ENCODE measurements at places on chromosomes 6 and 20.

GRCh38 chr6:151661928-151662327 lies 145.6 kb upstream of the ESR1 start:
- DNase-seq, result no peak

DNA sequence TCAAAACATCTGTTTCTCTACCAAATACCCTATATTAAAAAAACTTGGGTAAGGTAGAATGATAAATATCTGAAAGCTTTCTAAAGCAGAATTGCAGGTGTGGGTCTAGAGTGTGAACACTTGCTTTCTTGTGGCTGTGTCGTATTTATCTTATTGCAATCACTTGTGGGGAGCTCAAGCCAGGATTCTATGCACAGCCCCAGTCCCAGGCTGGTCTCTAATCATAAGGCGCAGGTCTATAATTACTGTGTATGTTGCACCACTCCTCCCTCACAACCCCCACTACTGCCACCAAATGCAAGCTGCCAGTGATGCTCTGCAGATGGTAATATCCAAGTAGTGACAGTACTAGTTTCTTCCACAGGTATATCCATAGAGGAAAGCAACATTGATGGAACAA lies 2.2 kb upstream of the E2F3 start:
- DNase-seq, result no peak

DNA sequence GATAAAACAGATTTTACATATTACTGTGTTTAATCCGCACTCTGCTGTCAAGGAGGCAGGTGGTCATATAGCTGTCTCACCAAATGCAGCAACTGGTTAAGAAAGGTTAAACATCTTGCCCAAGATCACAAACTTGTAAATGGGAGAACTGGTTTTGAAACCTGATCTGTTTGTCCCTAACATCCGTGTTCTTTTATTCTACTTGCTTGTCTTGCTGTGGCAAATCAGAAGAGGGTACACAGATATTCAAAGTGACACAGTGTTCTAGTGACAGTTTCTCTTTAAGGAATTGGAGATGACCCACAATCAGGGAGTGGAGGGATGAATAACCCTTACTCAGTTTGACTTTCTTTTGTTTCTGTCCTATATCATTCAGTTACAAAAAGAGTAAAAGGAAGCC lies 83.0 kb upstream of the SGK1 start:
- no peak for DNase-seq

DNA sequence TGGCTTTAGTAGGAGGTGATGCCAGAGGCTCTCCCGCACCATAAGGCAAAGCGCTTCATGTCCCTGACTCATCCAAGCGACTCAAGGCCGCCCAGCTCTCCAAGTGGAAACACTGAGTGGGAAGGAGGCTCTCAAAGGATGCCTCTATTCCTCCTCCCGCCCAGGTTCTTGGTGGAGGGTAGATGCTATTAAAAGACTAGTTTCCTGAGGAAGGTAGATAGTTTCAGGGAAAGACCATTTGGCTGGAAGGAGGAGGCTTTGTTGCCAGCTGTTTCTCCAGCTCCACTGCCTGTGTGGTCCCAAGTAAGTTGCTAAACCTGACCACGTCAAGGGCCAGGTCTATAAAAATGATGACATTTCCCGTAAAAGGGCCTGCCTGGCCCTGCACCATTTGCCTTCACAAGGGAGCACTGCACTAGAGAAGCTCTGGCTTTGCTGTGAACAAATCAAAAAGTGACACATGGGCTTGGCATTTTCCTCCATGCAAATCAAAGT lies 48.2 kb downstream of the GMDS start:
- no peak for DNase-seq

DNA sequence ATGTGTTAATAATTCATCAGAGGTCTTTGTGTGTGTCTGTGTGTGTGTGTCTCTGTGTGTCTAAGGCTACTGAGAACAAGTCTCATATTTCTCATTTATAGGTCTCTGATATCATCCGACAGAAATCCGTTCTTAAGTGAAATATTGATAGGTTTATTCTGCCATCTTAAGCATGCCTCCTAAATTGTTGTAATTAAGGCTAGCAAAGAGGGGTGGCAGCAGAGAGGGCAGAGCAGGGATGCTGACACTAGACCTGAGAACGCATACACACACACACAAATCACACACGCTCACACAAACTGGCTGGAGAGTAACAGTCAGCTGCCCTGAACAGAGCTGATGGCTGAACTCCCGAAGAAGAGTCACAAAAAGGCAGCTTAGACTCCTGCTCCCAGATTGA lies 84.9 kb upstream of the LRFN2 start:
- DNase-seq, result no peak

DNA sequence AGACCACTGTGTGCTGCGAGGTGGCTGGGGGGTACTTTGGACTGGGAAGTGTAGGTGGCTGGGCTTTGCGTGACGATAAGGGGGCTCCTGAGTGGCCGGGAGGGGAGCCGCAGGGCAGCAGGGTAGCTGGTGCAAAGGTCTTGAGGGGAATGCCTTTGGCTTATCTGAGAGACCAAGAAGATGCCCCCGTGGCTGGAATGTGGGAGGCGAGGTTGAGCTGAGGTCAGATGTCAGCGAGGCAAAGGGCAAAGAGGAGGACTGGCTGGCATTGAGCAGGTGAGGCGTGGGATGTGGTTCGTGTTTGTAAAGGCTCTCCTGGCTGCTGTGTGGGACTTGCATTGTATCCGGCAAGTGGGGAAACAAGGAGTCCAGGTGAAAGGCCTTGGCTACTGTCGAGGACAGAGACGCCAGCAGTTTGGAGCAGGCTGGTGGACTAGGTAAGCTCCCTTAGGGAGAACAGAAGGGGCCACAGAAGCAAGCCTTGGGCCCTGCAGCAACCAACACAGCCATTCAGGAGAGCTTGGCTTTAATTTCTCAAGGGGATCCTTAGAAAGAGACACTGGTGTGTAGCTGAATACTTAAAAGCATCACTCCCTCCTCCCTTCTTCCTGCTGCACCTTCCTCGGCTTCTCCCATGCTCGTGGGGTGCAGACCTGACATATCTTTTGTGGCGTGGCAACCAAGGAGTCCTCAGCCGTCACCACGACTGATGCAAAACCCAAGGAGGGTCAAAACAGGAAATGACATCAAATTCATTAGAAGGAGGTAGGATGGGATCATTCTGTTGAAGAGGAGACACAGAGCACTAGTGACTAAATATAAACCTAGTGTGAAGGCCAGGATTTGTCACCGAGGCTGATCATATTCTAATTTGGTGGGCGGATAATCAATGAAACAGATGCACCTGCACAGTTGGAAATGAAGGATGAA lies 53.5 kb upstream of the ERVFRD-1 start:
- DNase-seq, result no peak

DNA sequence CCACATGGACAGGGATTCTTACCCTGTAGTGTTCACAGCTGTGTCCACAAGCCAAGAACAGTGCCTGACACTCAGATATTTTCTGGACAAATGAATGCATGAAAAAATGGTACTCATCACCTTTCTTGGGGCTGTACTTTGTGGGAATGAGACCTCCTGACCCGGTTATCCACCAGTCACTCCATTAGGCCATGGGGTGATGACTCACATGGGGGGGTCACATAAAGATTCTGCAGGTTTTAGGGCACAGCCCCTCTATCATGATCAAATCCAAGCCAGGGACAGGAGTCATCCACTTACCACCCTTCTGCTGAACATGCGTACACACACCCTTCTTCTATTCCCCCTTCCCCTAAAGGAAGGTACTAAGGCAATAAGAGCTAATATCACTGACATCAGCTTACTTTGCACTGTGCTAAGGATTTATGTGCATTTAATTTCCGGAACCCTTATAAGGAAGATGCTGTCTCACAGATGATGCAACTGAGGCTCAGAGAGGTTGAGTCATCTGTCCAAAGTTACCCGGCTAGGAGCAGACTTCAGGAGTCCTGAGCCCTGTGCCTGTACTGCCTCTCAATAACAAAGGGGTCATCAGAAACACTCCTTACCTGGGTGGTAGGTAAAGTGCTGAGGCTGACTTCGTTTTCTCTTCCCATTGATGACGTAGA lies 107.8 kb downstream of the NFATC2 start:
- no peak for DNase-seq

- DNase-seq, result no peak
Measured at GRCh38 chr6:99066044-99066443, 118.3 kb upstream of the FBXL4 start.

DNA sequence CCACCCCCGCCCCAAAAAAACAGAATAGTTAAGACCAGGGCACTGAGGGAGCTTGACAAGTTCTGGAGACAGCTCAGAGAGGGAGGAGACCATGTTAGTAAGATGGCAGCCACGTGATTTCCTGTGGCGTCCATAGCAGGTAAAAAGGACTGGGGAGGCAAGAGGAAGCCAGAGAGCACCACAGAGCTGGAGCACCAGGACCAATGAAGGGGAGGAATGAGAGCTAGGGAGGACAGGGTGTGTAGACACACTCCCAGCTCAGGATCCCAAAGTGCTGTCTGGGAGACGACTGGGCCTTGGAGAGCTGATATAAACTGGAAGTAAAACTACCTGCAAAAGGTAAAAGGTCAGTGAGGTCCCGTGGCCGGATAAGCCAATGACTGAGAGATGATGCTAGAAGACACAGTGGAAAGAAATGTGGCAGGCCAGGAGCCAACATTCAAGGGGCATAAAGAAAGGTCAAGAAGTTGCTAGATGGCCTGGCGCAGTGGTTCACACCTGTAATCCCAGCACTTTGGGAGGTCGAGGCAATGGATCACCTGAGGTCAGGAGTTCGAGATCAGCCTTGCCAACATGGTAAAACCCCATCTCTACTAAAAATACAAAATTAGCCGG lies 39.0 kb downstream of the SLC23A2 start:
- DNase-seq, result peak; percentile 8

DNA sequence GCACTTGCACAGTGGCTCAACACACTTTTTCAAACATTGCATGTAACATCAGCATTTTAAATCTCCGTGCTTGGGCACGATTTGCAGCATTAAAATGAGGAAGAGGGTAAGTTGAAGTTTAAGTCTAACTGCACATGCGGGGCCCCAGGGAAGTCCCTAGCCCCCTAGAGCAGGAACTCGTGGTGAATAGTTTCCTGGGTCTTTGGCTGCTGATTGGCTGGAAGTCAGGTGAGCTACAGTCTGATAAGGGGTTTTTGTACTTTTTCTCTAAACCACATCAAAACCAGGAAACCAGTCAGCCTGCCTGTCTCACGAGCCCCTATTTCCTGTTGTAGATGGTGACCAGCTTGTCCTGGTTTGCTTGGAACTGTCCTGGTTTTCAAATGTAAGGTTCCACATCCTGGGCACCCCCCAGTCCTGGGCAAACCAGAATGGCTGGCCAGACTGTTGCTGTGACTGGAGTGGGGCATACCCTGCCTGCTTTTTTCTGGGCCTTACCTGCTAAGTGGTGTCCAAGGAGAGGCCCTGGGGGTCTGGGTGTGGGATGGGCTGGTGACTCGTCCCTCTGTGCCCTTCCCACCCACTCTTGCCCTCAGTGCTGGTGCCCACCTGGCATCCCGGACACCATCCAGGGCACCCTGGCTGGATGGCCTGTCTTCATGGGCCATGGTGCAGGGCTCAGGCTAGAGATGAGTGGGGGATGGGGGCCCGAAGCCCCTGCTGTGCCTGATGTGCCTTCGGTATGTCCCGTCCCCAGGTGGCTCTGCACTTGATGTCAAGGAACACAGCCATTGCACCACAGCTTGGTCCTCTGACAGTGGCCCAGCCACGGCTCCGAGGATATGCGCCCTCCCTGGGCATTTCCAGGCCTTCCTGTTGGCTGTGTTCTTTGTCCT lies 31.8 kb downstream of the SUN5 start:
- peak; percentile 65 for DNase-seq

DNA sequence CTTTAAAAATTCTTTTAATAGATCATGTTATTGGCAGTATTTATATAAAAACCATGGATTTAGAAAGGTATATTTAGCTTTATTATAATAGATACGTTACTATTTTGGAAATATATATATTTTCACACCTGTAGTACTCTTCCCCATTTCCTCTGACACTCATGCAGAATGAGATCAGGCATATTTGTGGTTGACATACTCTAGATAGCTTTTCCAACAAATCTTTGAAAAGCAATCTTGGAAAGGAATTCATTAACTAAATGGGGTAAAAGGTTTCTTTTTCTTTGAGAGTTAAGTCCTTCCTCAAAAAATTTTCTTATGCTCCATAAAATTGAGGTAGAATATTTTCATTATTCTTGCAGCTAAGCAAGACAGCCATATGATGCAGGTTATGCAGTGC lies 14.5 kb downstream of the ASF1A start:
- no peak for DNase-seq

DNA sequence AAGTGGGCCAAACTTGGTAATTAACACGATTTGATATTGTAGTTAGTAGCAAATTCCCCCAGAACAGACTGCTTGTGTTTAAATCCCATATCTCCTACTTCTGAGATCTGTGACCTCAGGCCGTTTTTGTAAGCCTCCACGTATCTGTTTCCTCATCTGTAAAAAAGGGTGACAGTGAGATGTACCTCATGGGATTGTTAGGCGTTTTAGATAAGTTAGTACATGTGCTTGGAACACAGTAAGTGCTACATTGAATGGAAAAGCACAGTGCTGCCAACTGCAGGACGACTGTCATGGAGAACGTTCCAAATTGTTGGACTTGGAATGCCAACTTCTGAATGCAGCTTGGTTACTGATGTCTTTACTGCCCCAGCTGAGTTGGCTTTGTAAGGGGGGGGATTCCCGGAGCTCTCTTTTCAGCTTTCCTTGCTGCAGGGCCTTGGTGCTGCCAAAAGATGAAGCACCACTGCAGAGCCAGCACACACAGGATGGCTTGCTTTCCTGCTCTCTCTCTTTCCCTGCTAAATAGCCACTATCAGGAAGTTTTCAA lies 108.6 kb downstream of the OPN5 start:
- DNase-seq, result no peak

- DNase-seq, result no peak
Measured at GRCh38 chr20:32205110-32205842, 2.3 kb downstream of the PLAGL2 start.

- no peak for DNase-seq
Measured at GRCh38 chr20:63815615-63816253, 15.3 kb downstream of the ZBTB46 start.

DNA sequence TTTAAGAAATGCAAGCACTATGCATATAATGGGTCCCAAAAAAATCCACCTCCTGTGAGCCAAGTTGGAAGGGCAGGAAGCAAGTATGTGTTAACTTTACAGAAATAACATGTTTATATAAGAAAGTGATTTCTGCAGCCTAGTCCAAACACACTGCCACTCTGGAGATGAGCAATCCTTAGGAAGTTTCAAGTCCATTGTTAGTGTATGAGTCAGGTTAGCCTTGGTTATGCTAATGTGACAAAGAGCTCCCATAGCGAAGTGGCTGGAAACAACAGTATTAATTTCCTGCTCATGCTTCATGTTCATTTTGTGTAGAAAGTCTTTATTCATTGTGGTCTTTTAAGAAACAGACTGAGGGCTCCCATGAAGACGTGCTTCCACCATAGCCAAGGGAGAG lies 121.4 kb downstream of the TBXT start:
- DNase-seq, result no peak

GRCh38 chr6:128914051-128914450 lies 31.1 kb downstream of the LAMA2 start:
- DNase-seq, result no peak
